ENCODE measurements at places on chromosomes 13 and 19. TPM values are rescaled to one million over a fixed set of nuclear protein-coding genes. Genes with fewer than 3 reads are reported as not detected.

DNA sequence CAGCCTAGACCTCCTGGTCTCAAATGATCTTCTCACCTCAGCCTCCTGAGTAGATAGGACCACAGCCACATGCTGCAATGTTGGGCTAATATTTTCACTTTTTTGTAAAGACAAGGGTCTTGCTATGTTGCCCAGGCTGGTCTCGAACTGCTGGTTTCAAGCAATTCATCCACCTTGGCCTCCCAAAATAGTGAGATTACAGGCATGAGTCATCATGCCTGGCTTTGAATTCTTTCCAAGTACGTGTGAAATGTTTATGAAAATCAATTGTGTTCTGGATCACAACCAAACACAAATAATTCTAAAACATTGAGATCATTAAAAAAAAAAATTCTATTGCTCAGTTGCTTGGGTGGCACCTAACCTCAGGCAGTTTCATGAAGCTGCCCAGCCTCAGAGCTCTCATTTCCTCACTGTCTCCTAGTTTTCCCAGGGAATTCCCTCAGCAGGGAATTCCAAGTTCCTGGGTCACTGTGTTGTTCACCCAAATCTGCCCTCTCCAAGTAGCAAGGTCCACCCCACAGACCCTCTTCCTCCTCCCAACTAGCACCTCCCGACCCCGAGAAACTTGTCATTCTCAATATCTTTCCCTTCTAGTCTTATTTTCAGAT lies 44.8 kb downstream of the ING1 start:
- no peak overlapping the region for H3K27ac ChIP-seq
- no peaks in the 10 kb centered on the region for H3K27me3 ChIP-seq
- H3K4me1 ChIP-seq: peaks cover 6% of the 10 kb centered on the region

- H3K4me3 ChIP-seq: no peak overlapping the region
- no peak for DNase-seq
- H3K36me3 ChIP-seq: no peaks in the 10 kb centered on the region
These were observed 9.0 kb downstream of the BLOC1S3 start for GRCh38 chr19:45187421-45188100.

GRCh38 chr13:90321281-90321931 lies 1026.1 kb upstream of the MIR17HG start:
- H3K27ac ChIP-seq: no peak overlapping the region
- no peaks in the 10 kb centered on the region for H3K27me3 ChIP-seq
- no peak for DNase-seq
- H3K36me3 ChIP-seq: no peaks in the 10 kb centered on the region
- H3K4me3 ChIP-seq: no peak overlapping the region
- no peaks in the 10 kb centered on the region for H3K4me1 ChIP-seq

DNA sequence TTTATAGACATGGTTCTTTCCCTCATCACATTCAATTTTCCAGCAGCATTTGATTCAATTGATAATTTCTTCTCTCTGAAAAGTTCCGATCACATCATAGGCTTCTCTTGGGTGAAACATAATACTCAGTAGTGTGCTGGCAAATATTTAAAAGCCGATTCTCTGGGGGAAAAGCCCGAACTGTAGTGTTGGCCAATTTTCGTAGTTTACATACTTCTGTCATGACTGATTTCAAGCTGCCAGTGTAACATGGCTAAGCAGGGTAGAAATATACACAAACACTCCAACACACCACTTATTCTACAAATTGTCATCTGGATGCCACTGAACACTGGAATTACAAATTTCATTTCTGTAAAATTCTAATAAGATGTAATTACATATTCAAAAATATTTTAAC lies 56.1 kb upstream of the FREM2 start:
- H3K27ac ChIP-seq: no peak overlapping the region
- no peak overlapping the region for H3K4me3 ChIP-seq
- H3K4me1 ChIP-seq: no peaks in the 10 kb centered on the region
- H3K36me3 ChIP-seq: no peaks in the 10 kb centered on the region
- DNase-seq: no peak

DNA sequence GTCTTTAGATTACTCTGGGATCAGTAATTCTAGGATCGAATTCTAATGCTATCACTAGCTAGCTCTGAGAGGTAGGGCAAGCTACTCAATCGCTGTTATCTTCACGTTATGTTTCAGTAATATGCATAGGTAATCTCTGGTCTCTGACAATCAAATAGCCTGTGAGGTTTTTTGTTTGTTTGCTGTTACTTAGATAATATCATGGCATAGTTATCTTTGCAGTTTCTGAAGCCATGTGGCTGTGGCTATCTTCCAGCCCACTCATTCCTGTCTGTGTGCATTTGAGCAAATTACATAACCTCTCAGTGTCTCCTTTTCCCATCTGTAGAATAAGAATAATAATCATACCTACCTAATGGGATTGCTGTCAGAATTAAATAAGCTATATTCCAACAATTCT lies 330.2 kb downstream of the PCDH9 start:
- H3K27me3 ChIP-seq: no peaks in the 10 kb centered on the region
- no peak overlapping the region for H3K4me3 ChIP-seq
- H3K27ac ChIP-seq: no peak overlapping the region

DNA sequence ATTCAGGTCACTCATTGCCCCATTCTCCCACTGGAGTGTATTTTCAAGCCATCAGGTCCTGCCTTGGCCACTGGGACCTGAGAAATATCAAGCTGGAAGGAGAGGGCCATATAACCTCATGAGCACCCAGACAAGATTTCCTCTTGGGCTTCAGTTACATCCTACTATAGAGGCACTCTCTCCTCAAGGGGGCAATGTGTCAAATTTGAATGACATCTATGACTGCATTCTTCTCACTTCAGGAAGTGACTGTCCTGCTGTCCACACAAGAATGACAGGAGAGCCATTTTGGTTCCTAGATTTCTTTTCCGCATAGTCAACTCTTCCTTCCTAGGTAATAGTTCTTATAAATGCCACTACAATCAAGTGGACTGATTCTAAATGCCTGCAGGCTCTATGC lies 416.2 kb downstream of the DIAPH3 start:
- no peaks in the 10 kb centered on the region for H3K4me1 ChIP-seq
- no peaks in the 10 kb centered on the region for H3K27me3 ChIP-seq
- peak; percentile 3 for DNase-seq
- H3K27ac ChIP-seq: no peak overlapping the region
- H3K4me3 ChIP-seq: no peak overlapping the region

GRCh38 chr19:11949201-11949600 lies 15.6 kb upstream of the ZNF763 start:
- no peak for DNase-seq
- H3K27ac ChIP-seq: no peak overlapping the region
- H3K4me3 ChIP-seq: no peak overlapping the region
- H3K36me3 ChIP-seq: peaks cover 15% of the 10 kb centered on the region
- no peaks in the 10 kb centered on the region for H3K4me1 ChIP-seq

DNA sequence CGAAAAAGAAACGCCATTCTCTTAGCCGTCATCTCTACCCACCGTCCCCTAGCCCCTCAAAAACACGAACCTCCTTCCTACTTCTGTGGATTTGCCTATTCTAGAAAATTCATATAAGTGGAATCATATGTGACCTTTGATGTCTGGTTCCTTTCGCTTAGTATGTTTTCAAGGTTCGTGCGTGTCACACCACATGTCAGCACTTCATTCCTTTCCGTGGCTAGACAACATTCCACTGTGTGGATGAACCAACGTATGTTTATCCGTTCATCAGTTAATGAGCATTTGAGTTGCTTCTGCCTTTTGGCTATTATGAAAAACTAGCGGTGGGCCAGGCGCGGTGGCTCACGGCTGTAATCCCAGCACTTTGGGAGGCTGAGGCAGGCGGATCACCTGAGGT lies 14.0 kb upstream of the PPP1R12C start:
- H3K27ac ChIP-seq: no peak overlapping the region
- H3K27me3 ChIP-seq: no peaks in the 10 kb centered on the region
- no peaks in the 10 kb centered on the region for H3K4me1 ChIP-seq
- DNase-seq: no peak
- H3K4me3 ChIP-seq: no peak overlapping the region

DNA sequence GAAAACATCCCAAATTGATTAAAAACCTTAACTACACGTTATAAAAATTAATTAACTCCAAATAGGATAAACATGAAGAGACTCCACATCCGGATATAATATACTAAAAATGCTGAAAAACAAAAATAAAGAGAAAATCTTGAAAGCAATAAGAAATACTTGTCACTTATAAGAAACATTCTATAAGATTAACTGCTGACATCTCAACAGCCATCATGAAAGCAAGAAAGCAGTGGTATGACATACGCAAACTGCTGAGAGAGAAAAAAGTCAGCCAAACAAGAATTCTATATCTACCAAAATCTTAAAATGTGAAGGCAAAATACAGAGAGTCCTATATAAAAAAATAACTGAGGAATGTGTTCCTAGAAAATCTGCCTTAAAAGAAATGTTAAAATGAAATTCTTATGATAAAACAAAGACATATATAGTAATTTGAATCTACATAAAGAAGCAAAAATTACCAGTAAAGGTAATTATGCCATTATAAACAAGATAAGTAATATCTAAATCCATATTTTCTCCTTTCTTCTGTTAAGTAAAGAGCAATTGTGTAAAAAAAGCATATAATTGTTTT lies 1851.1 kb downstream of the PCDH9 start:
- H3K4me3 ChIP-seq: no peak overlapping the region
- peak; percentile 22 for DNase-seq
- H3K27ac ChIP-seq: no peak overlapping the region
- no peaks in the 10 kb centered on the region for H3K4me1 ChIP-seq

GRCh38 chr13:114064450-114065140 lies 67.8 kb downstream of the RASA3 start:
- no peak for DNase-seq
- peak overlapping the region; percentile 99 for H3K27ac ChIP-seq
- peak overlapping the region; percentile 63 for H3K4me3 ChIP-seq
- H3K36me3 ChIP-seq: no peaks in the 10 kb centered on the region
- peaks cover 44% of the 10 kb centered on the region for H3K4me1 ChIP-seq
- H3K27me3 ChIP-seq: no peaks in the 10 kb centered on the region

DNA sequence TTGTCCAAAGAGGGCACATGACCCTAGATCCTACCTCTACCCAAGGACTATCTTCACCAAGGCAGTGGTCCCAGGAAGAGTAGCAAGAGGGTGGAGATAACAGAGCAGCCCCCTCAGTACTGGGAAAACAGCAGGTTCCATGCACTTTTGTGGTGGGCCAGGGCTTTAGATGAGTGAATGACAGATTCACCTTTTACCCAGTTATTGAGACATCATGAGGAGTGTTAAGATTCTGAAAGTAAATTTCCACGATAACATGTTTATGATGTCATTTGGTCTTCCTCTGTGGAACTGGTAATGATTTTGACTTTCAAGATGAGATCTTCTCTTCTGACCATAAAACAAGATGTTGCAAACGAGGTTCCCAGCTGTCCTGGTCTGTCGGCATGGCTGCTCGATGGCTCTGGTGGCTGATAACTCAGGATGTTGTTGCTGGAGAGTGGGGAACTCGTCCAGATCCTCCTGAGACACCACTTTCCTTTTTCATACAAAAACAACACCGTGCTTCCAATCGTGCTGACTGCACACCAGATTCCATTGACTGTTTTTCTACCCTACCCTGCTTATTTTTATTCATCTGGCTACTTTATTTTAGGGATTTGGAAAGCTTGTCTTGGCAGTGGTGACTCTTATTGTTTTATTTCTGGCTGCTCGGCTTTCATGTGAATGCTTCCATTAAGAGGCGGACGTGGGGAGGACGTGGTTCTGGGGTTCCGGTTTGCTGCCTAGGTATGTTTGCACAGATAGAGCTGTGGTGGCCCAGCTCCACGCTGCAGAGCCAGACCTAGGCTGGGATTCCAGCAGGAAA lies 88.5 kb downstream of the LRCH1 start:
- H3K36me3 ChIP-seq: no peaks in the 10 kb centered on the region
- no peak overlapping the region for H3K27ac ChIP-seq
- no peaks in the 10 kb centered on the region for H3K4me1 ChIP-seq
- no peaks in the 10 kb centered on the region for H3K27me3 ChIP-seq

DNA sequence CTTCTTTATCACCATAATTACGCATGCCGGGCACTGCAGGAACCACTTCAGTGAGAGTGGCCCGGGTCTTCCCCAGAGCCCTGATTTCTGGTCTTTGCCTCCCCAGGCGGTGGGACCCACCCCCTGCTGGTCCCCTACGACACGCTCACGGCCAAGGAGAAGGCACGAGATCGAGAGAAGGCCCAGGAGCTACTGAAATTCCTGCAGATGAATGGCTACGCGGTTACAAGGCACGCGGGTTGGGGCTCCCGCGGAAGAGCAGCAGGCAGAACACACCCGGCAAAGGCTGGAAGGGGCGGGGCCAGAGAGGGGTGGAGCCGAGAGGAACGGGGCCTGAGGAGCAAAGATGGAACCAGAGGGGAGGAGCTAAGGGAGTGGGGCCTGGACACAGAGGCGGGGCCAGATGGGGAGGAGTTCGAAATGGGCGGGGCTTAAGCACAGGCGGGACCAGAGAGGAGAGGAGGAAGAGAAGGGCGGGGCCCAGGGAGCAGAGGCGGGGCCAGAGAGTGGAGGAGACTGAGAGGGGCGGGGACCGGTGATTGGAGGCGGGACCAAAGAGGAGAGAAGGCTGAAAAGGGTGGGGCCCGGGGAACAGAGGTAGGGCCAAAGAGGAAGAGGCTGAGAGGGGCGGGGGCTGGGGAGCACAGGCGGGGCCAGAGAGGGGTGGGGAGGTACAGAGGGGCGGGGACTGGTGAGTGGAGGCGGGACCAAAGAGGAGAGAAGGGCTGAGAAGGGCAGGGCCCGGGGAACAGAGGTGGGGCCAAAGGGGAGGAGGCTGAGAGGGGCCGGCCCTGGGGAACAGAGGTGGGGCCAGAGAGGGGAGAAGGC lies 73.4 kb downstream of the RYR1 start:
- H3K36me3 ChIP-seq: no peaks in the 10 kb centered on the region
- H3K27me3 ChIP-seq: no peaks in the 10 kb centered on the region
- DNase-seq: peak; percentile 95
- H3K27ac ChIP-seq: peak overlapping the region; percentile 37
- peaks cover 14% of the 10 kb centered on the region for H3K4me1 ChIP-seq

DNA sequence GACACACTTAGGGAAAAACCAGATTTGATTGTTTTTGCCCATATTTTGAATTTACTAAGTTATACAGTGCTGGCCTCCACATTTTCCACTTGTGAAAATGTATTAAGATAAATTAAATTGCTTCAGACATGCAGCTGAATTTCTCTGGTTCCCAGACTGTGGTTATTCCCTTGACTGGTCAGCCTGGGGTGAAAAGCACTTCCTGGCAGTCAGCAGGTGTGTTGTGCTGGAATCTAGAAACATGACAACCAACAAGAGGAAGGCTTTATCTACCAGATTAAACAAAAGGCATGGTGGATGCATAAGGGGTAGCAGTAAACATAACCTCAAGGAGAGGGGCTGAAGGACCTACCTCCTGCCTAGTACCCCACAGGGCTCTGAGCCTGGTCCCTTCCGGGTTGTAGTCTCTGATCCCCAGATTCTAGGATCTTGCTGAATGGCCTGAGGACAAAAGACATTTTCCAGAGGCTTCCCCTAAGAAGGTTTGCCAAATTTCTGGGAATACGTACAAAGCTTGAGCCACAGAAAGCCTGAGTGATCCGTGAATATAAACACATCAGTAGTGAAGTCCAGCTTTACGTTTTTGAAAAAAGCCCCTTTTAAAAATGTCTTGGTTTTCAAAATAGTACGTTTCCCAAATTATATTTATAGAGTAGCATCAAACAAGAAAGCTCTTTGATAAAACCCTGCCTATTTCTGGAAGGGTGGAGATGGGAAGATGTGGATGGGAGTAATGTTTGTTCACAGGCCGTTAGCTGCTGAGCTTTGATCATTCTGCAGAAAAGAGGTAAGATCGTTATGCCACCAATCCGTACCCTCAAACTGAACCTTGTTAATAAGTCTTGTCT lies 133.4 kb downstream of the LACC1 start:
- H3K27me3 ChIP-seq: no peaks in the 10 kb centered on the region
- no peaks in the 10 kb centered on the region for H3K4me1 ChIP-seq
- H3K4me3 ChIP-seq: no peak overlapping the region
- H3K36me3 ChIP-seq: no peaks in the 10 kb centered on the region

Gene ZNF442
- not detected for total RNA-seq

Gene ACTL9
- not detected for total RNA-seq

Gene SLC25A41
- total RNA-seq: 0.93 TPM

Gene CGB7
- 5.4 TPM for total RNA-seq

All from HCT116 (cell line).